Activated naive CD4-positive, alpha-beta T cell treated with anti-CD3 and anti-CD28 coated beads for 36 hours (primary cell): ENCODE measurements at places on chromosomes 7 and 10.

GRCh38 chr10:70669732-70670317, 2.5 kb upstream of the ADAMTS14 start:
- no peak for DNase-seq

DNA sequence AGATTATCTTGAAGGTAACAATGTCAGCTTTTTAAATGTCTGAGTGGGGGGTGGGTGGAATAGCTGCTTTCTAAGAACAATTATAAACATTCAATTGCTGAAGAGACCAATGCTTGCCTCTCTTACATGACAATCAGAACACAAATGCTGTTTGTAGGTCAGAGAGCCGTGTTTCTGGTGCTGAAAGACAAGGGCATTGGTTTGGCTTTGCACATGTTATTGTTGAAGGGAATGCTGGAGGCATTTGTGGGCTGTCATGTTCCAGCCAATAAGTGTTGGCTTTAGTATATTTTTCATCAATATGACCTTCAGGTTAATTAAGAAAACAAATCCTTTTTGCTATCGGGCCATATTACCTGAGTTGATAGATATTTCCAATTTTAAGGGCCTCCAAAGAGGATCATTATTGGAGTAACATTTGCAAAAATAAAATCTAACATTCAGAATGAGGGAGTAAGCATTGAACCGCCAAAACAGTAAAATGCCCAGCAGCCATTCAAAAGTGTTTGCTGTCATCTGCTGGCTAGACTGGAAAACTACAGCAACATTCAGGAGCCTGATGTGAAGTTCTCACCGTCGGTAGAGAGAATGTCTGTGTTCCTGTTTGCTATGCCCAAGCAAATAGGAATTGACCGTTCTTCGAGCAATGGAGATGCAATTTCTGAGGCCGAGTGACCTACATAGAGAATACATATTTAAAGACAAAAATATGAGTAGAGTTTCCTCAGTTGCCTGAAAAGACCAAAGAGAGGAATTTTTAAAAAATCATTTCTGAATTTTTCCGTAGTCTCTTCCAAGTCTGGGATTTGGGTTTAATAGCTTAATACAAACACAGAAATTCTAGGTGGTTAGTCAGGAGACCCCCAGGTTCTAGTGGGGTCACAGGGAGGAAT, 118.9 kb downstream of the APBB1IP start:
- DNase-seq, result peak; percentile 52

GRCh38 chr7:138885383-138886147, 87.6 kb upstream of the ATP6V0A4 start:
- peak; percentile 14 for DNase-seq

- DNase-seq, result peak; percentile 91
Measured at GRCh38 chr10:13348216-13349017, at the start of gene SEPHS1. TSS of gene SEPHS1 (minus strand) at chr10:13348293. CDS start at chr10:13344950, 3,343 bp downstream.

DNA sequence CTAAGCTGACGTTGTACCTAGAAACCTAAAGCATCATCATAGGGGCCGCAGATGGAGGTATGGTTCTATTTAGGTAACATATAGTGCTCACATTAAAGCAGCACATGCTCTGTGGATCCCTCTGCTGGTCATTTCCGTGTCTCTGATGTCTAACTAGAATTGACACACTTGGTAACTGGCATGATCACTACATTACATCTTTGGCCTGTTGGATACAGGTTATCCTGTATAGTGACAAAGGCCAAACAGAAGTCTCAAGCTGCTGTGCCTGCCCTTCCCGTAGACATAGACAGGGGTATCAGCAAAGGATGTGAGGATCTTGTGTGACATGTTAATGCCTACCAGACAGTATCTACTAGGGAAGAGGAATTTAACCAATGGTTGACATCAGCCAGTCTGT, 51.2 kb downstream of the KIF5B start:
- peak; percentile 64 for DNase-seq

- no peak for DNase-seq
Measured at GRCh38 chr7:42982604-42983115, 50.5 kb downstream of the MRPL32 start.

DNA sequence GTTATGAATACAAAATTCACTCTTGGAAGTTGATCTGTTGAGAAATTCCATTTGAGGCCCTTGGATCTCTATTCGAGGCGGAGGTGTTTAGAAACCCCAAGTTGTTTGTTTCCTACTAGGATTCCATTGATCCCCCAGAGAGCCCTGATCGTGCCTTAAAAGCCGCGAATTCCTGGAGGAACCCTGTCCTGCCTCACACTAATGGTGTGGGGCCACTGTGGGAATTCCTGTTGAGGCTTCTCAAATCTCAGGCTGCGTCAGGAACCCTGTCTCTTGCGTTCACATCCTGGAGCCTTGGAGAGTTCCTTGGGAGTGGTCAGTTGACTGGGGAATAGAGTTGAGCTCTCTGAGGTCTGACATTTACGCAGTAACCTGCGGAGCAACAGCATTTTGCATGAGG, 1.2 kb downstream of the CFAP69 start:
- no peak for DNase-seq

- DNase-seq, result no peak
Measured at GRCh38 chr10:99647601-99648151, 11.6 kb upstream of the ENTPD7 start.

GRCh38 chr7:101666741-101667140, 37.6 kb upstream of the MYL10 start:
- DNase-seq, result no peak

- no peak for DNase-seq
Measured at GRCh38 chr7:1027242-1028043, 16.9 kb upstream of the GPR146 start.

GRCh38 chr10:43926875-43927406, 278.3 kb upstream of the ZNF32 start:
- DNase-seq, result no peak

- no peak for DNase-seq
Measured at GRCh38 chr7:142134909-142135308, 23.4 kb downstream of the MGAM2 start.
